Osteoblast (primary cell): ENCODE measurements at places on chromosomes 11 and 22. TPM values are rescaled to one million over a fixed set of nuclear protein-coding genes. Genes with fewer than 3 reads are reported as not detected.

The FERMT3 gene
- total RNA-seq = 0.59 and 1.1 TPM in 2 replicates

DNA sequence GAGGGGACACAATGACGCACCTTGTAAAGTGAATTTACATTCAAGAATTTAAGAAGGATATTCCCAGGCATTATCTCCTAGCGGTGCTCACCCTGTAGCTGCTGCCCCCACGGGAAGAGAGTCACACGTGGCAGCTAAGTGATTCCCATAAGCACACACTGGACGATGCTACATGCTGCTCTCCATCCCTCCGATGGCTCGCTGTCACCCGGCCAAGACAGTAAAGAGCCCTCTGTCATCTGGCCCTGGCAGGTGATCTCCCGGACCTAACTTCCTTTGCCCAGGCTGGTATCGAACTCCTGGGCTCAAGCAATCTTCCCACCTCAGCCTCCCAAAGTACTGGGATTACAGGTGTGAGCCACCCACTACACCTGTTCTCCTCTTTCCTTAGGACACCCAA, 39.9 kb upstream of the IGSF9B start:
- no peaks in the 10 kb centered on the region for H3K27me3 ChIP-seq
- no peak for DNase-seq
- H3K4me3 ChIP-seq = no peak overlapping the region
- no peak overlapping the region for H3K27ac ChIP-seq

- no peaks in the 10 kb centered on the region for H3K27me3 ChIP-seq
- no peaks in the 10 kb centered on the region for H3K36me3 ChIP-seq
- H3K4me1 ChIP-seq = no peaks in the 10 kb centered on the region
- H3K4me3 ChIP-seq = no peak overlapping the region
These were observed 303.5 kb upstream of the ANO3 start for GRCh38 chr11:26028393-26028911.

The PEX16 gene
- 27.4 and 28.6 TPM in 2 replicates for total RNA-seq

The IFTAP gene
- total RNA-seq = 32.1 and 33.7 TPM in 2 replicates

GRCh38 chr11:67436459-67437081, 912 bp downstream of the PTPRCAP start:
- no peak overlapping the region for H3K4me3 ChIP-seq
- H3K4me1 ChIP-seq = no peaks in the 10 kb centered on the region
- peaks cover 31% of the 10 kb centered on the region for H3K36me3 ChIP-seq
- DNase-seq = peak; percentile 89

- H3K27me3 ChIP-seq = no peaks in the 10 kb centered on the region
- no peak overlapping the region for H3K4me3 ChIP-seq
- no peaks in the 10 kb centered on the region for H3K4me1 ChIP-seq
- H3K36me3 ChIP-seq = no peaks in the 10 kb centered on the region
These were observed 20.8 kb upstream of the TRAF6 start for GRCh38 chr11:36530840-36531239.

The APOBEC3H gene
- total RNA-seq = not detected in 2 replicates

The NLRP14 gene
- under 0.01 TPM in 1 of 2 replicates, not detected in the other for total RNA-seq

GRCh38 chr11:124174001-124174583, 9.1 kb upstream of the OR10D3 start:
- H3K36me3 ChIP-seq = no peaks in the 10 kb centered on the region
- no peaks in the 10 kb centered on the region for H3K4me1 ChIP-seq
- H3K27me3 ChIP-seq = no peaks in the 10 kb centered on the region
- peak; percentile 60 for DNase-seq

DNA sequence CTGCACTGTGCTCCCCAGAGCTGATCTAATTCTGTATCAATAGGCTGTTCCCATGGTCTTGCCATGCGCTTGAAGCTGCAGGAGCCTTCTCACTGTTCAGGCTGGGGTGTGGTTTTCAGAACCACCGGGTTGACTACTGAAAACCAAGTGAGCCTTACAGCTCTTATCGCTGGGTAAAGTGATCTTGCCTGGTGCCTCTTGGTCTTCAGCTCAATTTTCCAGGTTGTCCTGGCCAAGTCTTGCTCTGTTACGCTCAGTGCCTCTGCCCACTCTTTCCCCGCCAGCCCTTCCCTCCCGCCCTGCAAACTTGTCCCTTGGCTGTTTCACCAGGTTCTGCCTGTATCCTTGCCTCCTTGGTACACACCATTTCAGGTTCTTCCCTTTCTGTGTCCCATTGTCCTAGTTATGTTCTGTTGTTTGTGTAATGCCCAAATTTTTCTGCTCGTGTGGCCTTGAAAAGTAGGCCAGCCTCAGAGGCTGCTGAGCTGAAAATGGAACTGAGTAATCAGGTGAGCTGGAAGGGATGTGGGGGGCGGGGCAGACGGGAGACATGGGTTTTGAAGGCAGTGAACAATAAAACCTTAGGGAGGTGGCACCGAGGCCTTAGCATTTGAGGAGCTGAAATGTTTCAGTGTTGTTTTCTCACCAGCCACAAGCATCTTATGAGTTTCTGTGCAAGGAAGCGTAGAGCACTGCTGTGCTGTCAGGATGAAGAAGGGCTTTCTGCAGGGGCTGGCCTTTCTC, 11.2 kb downstream of the PEX26 start:
- peaks cover 16% of the 10 kb centered on the region for H3K4me1 ChIP-seq
- no peaks in the 10 kb centered on the region for H3K27me3 ChIP-seq
- H3K4me3 ChIP-seq = no peak overlapping the region
- DNase-seq = no peak

The TUBA8 gene
- 0.29 and 0.36 TPM in 2 replicates for total RNA-seq

The CADM1 gene
- total RNA-seq = 71.6 and 86.5 TPM in 2 replicates
